ENCODE measurements at places on chromosomes 12 and 14. TPM values are rescaled to one million over a fixed set of nuclear protein-coding genes. Genes with fewer than 3 reads are reported as not detected.

Gene SLC6A12
- total RNA-seq, result 0.51 TPM

Gene NRL
- total RNA-seq, result 0.92 TPM

Gene HRK
- 0.76 TPM for total RNA-seq

Gene SSPN
- 0.55 TPM for total RNA-seq

Gene ASB2
- 3.5 TPM for total RNA-seq

Data from A549 treated with CORT108297 at 1 μM for 4 hours (cell line).